ENCODE measurements at places on chromosomes 2 and 18. TPM values are rescaled to one million over a fixed set of nuclear protein-coding genes. Genes with fewer than 3 reads are reported as not detected.
A peak's percentile ranks its signal among the peaks of the same experiment; 100 is the strongest.

RIT2 gene
- total RNA-seq, result not detected

GRCh38 chr2:36356298-36356989, 866 bp downstream of the CRIM1 start:
- peak overlapping the region; percentile 49 for H3K27ac ChIP-seq
- H3K4me1 ChIP-seq, result peaks cover 40% of the 10 kb centered on the region
- H3K4me3 ChIP-seq, result peak overlapping the region; percentile 83
- H3K36me3 ChIP-seq, result no peaks in the 10 kb centered on the region
- peak; percentile 75 for DNase-seq

DNA sequence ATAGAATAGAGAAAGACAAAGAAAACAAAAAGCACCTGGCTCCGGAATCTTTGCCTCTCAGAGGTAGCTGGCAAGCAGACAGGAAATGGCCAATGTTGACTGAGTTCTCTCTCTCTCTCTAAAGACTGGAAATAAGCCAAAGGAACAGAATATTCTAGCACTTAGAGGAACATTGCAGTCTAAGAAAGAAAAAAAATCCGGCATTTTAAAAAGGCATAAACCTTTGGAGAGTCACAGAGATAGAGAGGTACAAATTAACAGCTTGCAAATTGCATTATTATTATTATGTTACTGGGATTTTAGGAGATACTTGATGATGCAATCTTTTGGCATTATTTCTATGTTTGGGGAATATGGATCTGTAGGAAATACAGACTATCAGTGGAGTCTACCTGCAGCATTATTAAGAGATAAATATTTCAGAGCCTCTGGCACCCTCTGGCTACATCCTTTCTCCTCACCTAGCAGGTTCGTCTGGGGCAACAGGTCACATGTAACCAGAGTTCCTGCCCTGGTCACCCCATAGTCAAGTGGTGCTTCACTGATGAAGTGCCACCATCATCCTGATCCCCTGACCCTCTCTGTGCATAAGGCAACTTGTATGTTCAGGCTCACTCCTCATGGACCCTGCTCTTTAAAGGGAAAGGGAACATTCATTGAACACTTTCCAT, 318.9 kb upstream of the ACVR2A start:
- H3K36me3 ChIP-seq, result no peaks in the 10 kb centered on the region
- DNase-seq, result no peak
- H3K4me1 ChIP-seq, result no peaks in the 10 kb centered on the region

KIF5C gene
- total RNA-seq, result 0.74 TPM

FIGN gene
- 0.24 TPM for total RNA-seq

NPAS2 gene
- 9.4 TPM for total RNA-seq

DNA sequence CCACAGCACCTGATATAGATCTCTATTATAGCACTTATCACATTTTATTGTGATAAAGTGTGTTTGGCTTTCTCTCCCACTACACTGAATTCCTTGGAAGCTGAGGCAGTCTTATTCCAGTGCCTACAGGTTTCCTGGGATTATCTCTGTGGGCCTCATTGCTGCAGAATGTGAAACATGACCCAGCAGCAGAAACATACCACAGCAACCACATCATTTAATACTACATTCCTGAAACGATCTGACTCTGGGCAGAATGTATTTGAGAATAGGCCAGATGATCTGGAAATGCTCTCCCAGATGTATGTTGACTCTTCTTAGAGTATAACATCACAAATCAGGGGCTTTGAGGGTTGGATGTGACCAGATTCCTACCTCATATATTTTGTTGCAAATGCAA, 323.5 kb upstream of the TANK start:
- no peaks in the 10 kb centered on the region for H3K36me3 ChIP-seq
- H3K27me3 ChIP-seq, result no peaks in the 10 kb centered on the region
- no peak overlapping the region for H3K4me3 ChIP-seq
- H3K27ac ChIP-seq, result no peak overlapping the region
- DNase-seq, result peak; percentile 40

GRCh38 chr18:11570769-11571412, 38.5 kb upstream of the SLC35G4 start:
- no peaks in the 10 kb centered on the region for H3K36me3 ChIP-seq
- no peak overlapping the region for H3K4me3 ChIP-seq
- no peaks in the 10 kb centered on the region for H3K4me1 ChIP-seq
- peaks cover 29% of the 10 kb centered on the region for H3K27me3 ChIP-seq
- no peak overlapping the region for H3K27ac ChIP-seq
- DNase-seq, result peak; percentile 33

DNA sequence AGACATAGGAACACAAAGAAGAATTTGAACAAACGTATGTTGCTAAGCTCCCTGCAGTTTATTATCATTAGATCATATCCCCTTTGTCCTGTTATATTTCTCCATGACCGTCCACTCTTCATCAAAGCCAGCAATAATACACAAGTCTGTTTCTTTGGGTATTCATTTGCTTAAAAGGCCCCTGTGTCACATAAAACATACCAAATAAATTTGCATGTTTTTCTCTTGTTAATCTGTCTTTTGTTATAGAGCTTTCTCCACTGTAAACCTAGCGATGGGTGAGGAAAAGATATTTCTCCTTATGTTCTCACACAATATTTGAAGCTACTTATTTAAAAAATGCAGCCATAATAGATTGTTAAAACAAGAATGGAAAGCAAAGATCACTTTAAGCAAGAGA, 42.9 kb upstream of the REL start:
- no peaks in the 10 kb centered on the region for H3K36me3 ChIP-seq
- H3K27me3 ChIP-seq, result no peaks in the 10 kb centered on the region
- no peaks in the 10 kb centered on the region for H3K4me1 ChIP-seq
